ENCODE measurements at places on chromosomes 5 and 9.

- DNase-seq = no peak
Observed at GRCh38 chr9:101727612-101728524, 10.6 kb downstream of the GRIN3A start.

- no peak for DNase-seq
Observed at GRCh38 chr9:110536822-110537221, 42.7 kb downstream of the SVEP1 start.

DNA sequence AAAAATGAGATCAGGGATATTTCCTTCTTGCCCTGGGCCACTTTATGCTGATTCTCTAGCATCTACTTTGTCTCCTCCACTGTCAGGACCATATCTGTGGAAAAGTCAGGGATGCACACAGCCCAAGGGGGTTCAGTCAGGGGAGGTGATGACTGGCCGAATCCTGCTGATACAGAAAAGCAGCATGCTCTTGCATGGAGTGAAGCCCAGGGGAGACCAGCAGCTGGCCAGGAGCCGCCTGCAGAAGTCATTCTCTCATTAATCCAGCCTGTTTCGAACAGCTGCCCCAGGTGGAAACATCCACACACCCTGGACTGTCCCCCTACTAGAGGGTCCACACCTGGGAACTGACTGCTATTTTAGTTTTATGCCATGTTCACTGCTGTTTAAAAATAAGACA, 177.1 kb downstream of the ATP10B start:
- no peak for DNase-seq

DNA sequence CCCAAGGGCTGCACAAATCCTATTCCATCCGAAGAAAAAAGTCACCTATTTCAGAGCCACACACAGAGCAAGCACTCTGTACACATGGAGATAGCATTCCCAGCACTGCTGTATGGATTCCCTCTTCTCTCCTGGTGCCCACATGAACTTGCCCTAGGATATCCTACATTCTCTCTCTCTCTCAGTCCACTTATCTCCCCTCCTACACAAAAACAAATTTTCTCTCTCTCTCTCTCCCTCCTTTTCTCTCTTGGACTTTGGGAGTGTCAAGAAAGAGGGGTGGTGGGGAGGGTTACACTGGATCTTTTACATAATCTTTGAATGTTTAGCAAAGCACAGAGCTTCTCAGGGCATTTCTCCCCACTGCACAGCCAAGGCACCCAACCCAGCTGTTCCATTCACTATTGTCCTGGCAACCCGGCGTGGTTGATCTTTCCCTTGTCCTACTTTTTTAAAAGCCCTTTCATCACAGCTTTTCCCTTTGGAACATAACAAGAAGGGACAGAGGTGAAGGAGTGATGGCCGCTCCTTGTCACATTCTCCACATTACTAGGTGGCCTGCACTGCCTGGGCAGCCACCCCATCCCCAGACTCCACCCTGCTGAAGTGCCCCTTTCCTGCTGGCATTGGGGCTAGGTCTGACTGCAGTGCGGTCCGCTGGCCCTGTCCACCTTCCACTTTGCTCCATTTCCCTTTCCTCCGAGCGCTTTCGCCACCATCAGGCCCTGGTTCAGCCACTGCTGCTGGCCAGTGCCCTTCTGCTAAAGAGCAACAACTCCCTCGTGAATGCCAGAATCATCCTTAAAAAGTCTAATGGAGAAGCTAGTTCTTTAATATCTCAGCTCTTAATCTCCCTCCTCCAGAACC, 22.2 kb upstream of the SLC1A3 start:
- no peak for DNase-seq

GRCh38 chr9:12819436-12820185, 44.8 kb downstream of the LURAP1L start:
- no peak for DNase-seq

GRCh38 chr9:89442501-89442978, 55.4 kb downstream of the SEMA4D start:
- no peak for DNase-seq

DNA sequence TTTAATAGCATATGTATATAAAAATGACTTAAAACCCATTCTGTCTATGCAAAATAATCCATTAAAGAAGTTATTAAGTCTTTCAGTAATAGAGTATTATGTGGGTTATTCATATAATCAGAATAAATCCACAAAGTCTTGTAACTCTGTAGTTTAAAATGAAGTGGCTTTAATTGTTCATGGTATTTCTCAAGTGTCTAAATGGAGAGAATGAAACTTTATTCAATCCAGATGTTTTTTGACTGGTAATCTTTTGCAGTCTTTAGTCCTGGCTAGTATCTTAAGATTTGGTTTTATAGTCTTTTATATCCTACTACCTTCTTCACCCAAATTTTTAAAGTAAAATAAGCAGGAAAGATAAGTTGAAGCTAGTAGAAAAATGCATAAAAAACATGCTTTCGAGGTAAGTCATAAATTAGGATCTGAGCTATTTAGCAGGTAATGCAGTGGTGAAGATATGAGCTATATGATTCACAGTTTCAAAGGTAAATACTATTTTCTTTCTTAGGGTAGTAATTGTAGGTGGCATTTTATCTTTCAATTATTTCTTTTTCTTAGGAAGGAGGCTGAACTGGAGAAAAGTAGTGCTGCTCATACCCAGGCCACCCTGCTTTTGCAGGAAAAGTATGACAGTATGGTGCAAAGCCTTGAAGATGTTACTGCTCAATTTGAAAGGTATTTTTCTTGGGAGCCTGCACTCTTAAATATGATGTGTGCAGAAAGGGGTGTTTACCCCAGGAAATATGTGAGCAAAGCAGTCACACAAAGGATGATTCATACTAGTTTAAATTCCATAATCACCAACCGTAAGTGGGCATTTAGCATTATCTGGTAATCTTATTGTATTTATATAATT, 17.9 kb downstream of the HMMR start:
- DNase-seq = no peak

DNA sequence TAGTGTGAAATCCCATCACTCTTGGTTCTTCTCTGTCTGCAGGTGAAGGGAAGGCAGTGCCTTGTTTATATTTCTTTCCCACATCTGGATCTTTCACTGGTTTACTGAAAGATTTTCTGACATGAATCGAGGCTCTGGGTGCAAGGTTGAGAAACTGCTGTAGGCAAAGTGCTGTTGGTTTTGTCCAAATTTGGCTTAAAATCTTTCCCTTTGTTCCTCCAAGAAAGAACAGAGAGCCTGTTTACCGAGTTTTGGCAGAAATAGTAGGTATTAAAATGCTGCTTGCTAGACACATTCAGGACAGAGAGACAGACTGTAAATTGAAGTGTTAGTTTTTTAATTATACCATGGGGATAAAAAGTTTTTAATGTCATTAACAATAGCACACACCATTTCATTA, 21.5 kb downstream of the SKP2 start:
- no peak for DNase-seq

- DNase-seq = no peak
Observed at GRCh38 chr5:52800394-52801213, 12.9 kb downstream of the ITGA1 start.

- DNase-seq = no peak
Observed at GRCh38 chr5:148833122-148833521, 6.7 kb downstream of the ADRB2 start.

DNA sequence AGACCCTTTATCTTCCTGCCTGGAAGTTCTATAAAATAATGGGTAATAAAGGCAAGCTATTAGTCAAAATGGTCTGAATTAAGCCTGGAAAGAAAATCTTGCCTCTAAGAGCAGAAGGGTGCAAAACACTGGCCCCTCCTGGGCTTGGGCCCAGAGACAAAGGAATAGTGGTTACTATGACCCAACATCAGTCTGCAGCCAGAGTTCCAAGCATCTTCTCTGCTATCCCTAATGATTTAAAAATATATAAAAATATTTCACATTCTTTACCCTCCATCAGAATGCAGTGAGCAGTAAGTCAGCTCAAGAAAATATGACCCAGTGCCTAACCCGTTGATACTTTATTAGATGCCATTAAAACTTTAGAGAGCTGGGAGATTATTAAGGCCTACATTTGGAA, 14.7 kb downstream of the TNFAIP8 start:
- DNase-seq = no peak

DNA sequence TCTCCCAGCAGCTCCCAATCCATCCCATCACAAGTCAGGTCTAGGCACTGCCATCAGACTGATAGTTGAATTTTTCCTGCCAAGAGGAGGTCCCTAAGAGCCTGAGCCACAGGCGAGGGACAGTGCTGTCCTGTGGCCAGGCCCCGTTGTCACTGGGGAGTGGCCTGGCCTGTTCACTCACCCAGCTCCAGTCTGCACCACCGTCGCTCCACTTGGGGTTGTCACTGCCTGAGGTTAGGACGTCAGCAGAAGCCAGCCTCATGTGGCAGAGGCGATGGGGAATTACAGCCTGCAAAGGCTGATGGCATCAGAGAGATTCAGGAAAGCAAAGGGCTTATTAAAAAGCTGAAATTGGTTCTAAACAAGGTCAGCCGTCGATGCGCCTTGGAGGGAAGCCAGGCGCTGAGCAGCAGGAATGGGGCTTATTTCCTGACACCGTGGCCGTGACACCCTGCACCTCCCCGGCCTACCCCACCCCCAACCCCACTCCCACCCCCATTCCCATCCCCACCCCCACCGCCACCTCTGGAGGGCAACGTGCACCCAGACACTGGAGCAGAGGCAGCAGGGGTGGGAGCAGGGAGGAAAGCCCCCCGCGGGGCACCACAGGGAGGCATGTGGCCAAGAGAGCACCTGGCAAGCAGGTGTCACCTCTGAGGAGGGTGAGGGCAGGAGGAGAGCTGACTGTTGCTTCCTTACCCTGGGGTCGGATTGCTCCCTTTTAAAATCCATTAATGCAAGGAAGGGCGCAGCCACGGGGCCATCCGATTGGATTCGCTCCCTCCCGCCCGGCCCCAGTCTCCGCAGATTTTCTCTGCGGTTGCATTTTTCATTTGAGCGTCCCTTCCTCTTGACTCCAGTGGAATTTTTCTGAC, 3.1 kb upstream of the DBH start:
- no peak for DNase-seq

DNA sequence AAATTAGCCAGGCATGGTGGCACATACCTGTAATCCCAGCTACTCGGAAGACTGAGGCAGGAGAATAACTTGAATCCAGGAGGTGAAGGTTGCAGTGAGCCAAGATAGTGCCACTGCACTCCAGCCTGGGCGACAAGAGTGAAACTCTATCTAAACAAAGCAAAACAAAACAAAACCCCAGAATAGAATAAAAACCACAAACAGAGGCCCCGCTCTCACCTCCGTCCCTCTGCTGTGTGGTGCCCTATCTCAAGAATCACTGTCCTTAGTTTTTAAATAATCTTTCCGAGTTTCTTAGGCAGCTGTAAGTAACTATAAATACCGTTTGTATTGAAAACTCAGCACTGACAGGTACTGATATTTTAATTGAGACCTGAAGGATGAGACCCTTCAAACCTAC, 42.7 kb upstream of the IER5L start:
- no peak for DNase-seq

DNA sequence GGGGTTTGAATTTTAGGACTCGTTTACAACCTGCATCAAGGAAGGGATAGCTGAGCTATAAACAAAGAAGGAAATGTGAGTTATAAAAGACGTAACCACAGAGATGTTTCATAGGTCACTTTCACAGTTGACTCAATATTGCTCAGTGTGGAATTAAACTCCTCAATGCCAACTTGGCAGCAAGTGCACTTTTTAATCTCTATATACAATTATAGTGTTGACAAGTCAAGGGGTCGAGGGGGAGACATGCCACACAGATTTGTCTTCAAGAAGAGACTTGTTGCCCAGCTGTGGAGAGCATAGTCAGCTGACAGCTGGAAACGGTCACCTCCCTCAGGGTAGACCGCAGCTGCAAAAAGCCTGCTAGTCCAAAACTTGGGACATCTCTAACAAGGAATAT, 163.4 kb upstream of the DMAC1 start:
- DNase-seq = no peak

DNA sequence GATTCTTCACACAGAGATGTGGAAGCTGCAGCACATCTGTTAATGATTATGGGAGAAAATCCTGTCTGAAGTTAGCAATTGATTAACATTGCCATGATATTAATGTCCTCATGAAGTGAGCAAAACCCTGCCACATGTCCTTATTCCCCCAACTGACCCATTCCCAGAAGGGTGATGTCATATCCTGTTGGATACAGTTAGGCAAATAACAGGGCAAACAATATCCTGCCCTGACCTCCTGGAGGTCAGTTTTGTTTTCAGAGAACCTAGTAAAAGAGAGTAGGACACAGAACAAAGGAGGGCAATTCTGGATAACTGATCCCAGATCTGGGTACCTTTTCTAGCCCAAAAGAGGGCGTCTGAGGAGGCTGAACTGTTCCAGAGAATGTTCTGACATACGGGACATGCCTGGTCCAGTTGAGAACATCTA, 11.0 kb downstream of the ABLIM3 start:
- DNase-seq = no peak

GRCh38 chr9:80448996-80449395, 877.2 kb downstream of the TLE4 start:
- DNase-seq = no peak

DNA sequence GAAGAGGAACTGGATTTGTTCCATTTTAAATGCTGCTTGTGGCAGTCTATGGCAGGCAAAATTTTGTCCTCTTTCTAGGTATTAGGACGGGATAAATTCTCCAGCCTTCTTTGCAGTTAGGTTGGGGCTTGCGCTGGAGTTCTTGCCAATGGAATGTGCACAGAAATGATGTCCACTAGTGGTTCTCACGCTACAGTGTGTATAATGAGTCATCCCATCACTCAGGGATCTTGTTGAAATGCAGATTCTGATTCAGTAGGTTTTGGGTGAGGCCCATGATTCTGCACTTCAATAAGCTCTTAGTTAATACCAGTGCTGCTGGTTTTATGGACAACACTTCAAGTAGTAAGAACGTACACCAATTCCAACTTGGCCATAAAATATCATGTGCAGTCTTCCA, 317.6 kb upstream of the KLF4 start:
- DNase-seq = no peak

- no peak for DNase-seq
Observed at GRCh38 chr9:116337015-116337414, 183.4 kb downstream of the PAPPA start.

GRCh38 chr5:122877518-122877917, 32.1 kb downstream of the SNX24 start:
- no peak for DNase-seq

DNA sequence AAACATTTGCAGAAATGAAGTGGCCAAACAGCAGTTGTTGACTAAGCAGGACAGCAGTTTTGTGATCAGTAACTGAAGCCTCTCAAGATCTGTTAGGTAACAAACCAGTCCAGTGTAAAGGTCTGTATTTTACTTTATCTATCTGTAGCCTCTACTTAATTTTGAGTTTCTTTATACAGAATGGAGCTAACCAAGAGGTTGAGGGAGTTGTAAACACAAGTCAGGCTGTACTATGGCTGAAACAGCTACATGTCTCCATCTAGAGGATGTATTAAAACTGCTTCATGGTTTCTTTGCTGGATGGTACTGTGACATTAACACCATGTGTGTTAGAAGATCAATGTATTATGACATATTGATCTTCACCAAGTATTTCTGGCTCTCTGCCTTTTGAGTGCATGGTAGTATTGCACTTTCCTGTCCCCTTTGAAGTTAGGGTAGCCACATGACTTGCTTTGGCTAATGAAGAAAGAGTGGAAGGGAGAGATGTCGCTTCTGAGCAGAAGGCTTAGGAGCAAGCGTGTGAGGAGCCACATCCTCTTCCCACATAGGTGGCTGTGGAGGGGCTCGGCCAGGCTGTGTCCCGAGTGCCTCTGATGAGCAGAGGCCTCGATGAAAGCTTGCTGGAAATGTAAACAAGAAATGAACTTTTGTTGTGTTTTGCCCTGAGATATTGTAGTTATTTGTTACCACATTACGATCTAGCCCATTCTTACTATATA, 105.6 kb upstream of the PCA3 start:
- no peak for DNase-seq
